ENCODE measurements at places on chromosomes 16 and 17. TPM values are rescaled to one million over a fixed set of nuclear protein-coding genes. Genes with fewer than 3 reads are reported as not detected.

GRCh38 chr16:86772671-86773353 lies 194.5 kb downstream of the FOXL1 start:
- H3K36me3 ChIP-seq = no peaks in the 10 kb centered on the region
- no peaks in the 10 kb centered on the region for H3K4me1 ChIP-seq
- DNase-seq = peak; percentile 73
- no peak overlapping the region for H3K4me3 ChIP-seq
- peak overlapping the region; percentile 66 for H3K27ac ChIP-seq
- H3K27me3 ChIP-seq = peaks cover 24% of the 10 kb centered on the region

DNA sequence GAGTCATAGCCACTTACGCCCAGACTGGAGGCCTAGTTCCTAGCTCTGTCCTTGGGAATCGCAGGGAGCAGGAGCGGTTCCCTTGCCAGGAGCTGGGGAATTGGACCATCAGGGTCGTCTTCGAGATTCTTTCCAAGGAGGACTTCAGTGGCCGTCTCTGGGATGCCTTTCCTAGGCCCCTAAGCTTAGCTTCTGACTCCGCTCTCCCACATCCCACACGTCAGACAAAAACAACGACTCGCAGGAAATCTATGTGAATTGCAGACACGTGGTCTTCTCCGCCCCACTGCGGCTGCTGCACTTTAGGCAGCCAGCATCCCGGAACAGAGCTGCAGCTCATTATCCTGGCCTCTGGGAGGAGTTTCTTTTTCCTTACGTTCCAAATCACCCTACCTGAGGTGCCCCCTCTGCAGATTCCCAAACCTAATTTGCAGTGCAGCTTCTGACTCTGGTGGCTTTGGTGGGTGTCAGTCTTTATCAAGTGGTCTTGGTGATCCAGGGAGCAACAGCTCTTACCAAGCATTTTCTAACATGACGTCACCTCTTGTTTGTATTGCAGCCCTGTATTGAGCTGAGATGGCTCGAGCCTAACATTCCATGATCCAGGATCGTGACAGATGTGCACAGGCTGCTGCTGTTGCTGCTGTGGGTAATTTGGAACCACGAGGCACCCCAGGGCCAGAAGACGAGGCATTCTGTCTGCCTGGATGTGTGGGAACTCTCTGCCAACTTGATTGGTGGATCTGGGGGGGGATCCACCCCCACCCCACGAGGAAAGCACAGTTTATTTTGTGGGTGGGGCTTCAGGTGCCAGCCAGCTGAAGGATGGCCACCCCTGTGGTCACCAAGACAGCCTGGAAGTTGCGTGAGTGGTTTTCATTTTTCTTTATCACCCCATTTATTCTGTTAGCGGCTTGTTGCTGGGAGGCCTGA lies 1.1 kb downstream of the KATNB1 start:
- peaks cover 5% of the 10 kb centered on the region for H3K4me1 ChIP-seq
- DNase-seq = no peak
- H3K4me3 ChIP-seq = peak overlapping the region; percentile 67
- no peaks in the 10 kb centered on the region for H3K27me3 ChIP-seq

KRT17 gene
- 1,373 TPM for total RNA-seq

WNT9B gene
- not detected for total RNA-seq

GRCh38 chr16:3780570-3780969 lies 63.2 kb upstream of the TRAP1 start:
- no peaks in the 10 kb centered on the region for H3K27me3 ChIP-seq
- no peak for DNase-seq
- H3K4me3 ChIP-seq = no peak overlapping the region
- no peaks in the 10 kb centered on the region for H3K4me1 ChIP-seq
- no peaks in the 10 kb centered on the region for H3K36me3 ChIP-seq
- no peak overlapping the region for H3K27ac ChIP-seq

NIP7 gene
- total RNA-seq = 16.1 TPM

DNA sequence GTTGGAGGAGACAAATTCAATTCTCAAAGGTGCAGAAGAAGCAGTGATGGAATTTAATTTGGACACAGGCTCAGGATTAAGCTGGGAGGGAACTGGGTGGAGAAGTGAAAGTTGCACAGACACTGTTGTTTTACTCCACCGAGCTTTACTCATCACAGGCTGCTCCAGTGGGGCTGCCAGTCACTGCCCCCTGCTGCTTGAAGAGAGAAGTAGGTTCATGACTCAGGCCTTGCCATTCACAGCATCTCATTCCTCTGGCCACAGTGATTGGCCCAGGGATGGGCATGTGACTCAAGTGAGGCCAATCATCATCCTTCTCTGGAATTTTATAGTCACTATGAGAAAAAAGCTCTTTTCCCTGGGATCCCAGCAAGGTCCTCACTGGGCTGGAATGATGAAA lies 11.8 kb downstream of the GNAO1 start:
- H3K4me3 ChIP-seq = no peak overlapping the region
- H3K27me3 ChIP-seq = no peaks in the 10 kb centered on the region
- DNase-seq = no peak
- H3K4me1 ChIP-seq = no peaks in the 10 kb centered on the region

GRCh38 chr17:1532836-1533602 lies 16.6 kb upstream of the INPP5K start:
- DNase-seq = no peak
- no peaks in the 10 kb centered on the region for H3K27me3 ChIP-seq
- peaks cover 7% of the 10 kb centered on the region for H3K36me3 ChIP-seq
- no peak overlapping the region for H3K4me3 ChIP-seq
- no peaks in the 10 kb centered on the region for H3K4me1 ChIP-seq
- no peak overlapping the region for H3K27ac ChIP-seq

MILR1 gene
- 3.1 TPM for total RNA-seq

ACADVL gene
- 1,002 TPM for total RNA-seq

DNA sequence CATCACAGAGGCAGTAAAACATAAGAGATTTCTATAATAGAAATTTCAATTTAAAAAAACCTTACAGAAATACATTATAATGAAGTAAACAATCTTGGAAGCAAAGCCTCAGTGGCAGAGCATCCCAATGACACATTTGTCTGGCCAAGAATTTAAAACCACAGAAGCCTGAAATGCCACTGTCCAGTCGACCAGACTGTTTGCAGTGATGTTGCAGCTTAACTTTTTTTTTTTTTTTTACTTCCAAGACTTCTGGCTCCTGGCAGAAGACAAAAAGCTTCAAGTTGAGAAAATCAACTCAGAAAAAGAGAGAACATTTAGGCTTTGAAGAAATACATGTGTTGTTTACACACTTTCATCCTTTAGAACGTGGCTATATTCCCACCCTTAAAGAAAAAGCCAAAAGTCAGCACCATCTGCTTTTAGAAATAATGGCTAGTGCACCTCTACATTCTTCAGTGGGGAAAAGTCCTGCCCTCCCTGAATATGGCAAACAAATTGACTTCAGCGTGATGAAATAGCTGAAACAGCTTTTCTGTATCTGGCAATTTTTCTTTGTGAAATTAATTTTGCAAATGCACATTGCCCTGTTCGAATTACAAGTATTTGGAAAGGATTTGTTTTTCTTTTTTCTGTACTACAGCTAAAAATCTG lies 205.5 kb upstream of the MON1B start:
- no peak overlapping the region for H3K4me3 ChIP-seq
- H3K4me1 ChIP-seq = no peaks in the 10 kb centered on the region
- no peaks in the 10 kb centered on the region for H3K27me3 ChIP-seq

DNA sequence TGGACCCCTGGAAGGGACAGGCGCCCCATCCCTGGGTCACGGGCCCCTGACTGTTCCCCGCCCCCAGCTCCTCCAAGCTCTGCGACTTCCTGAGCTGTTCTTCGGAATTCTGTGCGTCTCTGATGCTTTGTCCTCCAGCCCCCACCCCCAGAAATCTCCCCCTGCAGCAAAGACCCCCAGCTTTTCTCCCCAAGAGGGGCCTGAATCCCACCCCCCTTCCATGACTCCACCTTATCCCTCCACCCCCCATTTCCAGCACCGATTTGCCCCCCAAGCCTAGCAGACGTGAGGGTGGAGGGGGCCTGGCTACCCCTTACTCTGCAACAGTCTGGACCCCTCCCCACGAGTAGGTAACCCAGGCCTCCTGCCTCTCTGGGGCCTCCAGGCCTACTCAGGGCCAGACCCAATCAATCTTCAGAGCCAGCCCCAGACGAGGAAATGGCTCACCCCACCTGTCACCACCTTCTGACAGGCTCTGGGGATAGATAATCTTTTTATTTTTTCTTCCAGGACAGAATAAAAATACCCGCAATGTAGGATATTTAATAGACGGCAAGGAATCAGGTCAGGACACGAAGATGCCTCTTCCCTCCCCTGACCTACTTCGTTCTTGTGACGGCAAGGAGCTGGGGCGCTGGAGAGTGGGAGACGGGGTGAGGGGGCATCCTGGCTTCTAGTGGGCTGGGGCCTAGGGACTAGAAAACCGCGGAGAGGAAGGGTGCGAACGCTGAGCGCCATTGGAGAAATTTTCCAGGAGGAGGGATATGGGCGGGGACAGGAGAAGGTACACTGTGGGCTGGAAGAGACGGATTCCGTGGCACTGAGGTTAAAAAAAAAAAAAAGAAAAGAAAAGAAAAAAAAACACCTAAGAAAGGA lies 744 bp upstream of the PLXDC1 start:
- no peaks in the 10 kb centered on the region for H3K4me1 ChIP-seq
- no peaks in the 10 kb centered on the region for H3K27me3 ChIP-seq
- no peaks in the 10 kb centered on the region for H3K36me3 ChIP-seq
- no peak for DNase-seq

CCL8 gene
- 2.6 TPM for total RNA-seq

DNA sequence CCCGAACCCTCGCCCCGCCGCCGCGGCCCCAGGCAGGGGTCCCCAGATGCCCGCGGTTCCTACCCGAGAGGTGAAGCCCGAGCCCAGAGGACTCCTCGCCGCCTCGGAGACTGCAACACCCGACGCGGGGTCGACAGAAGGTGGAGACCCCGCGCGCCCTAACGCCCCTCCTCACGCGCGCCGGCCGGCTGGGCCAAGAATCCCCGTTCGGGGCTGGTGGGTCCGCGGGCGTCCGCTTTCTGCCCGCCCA lies 515 bp downstream of the SUMO2 start:
- H3K27ac ChIP-seq = peak overlapping the region; percentile 99
- DNase-seq = no peak
- peaks cover 6% of the 10 kb centered on the region for H3K4me1 ChIP-seq

ANKS4B gene
- 0.33 TPM for total RNA-seq
